CD4-positive, alpha-beta T cell treated with Interleukin-21 for 1 hour (primary cell): ENCODE measurements at places on chromosomes 16 and 17.

DNA sequence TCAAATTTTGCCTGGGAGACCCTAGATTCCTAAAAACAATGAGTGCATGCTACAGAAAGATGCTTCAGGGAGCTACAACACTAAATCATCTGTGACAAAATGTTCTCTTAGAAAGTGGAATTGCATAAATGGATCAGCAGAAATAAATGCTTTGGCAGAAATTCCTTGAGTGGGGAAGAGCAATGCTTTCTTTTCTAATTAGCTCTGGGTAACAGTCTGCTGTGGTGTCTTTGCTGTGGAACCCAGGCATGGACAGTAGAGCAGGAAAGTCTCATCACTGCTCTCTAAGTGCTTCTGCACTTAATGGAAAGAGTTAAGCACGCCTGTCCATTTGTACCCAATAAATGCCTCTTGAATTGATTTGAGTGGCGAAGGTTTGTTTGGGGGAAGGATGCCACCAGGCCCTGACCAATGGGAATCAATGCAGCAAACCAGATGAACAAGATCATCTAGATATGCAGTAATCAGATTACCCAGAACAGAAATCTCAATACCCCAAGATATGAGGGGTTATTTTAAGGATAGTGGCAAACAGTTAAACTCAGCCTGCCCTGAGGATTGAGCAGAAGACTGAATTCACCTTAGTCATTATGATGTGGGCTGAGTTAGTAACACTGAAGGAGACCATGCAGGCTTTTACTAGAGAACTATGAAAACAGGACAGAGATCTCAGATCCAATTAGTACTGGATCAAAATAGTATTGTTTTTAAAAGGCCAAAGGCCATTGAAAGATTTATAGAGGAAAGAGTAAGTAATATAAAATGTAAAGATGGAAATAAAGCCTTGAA lies 13.6 kb downstream of the HLF start:
- DNase-seq = no peak

- DNase-seq = peak; percentile 72
These were observed 46.3 kb upstream of the ICAM2 start for GRCh38 chr17:64066716-64067115.

DNA sequence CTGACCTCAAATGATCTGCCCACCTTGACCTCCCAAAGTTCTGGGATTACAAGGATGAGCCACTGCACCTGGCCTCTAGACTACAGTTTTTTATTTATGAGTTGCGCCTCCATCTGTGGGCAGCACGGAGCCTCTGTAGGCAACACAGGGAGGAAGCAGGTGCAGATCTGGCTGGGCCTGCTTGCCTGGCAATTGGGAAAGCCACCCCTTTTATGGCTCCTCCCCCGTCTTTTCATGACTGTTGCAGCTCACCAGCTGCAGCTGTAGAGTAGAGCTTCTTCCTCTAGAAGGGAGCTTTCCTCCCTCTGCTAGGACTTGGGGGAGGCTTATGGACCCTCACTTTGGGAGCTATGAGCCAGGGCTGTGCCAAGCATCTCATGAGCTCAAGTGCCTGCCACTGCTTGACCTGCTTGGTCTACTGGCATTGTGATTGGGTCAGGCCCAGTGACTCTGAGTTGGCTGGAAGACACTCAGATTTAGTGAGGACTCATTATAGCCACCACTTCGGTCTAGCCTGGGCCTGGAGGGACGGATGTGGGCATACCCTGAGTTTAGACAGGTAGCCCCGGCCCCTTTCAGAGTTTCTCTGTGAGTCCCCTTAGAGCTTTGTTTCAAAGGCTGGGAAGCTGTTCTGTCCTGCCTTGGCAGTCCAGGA lies 6.9 kb upstream of the SLC7A6 start:
- DNase-seq = no peak

- no peak for DNase-seq
These were observed 99.9 kb upstream of the CCL2 start for GRCh38 chr17:34154961-34155730.

DNA sequence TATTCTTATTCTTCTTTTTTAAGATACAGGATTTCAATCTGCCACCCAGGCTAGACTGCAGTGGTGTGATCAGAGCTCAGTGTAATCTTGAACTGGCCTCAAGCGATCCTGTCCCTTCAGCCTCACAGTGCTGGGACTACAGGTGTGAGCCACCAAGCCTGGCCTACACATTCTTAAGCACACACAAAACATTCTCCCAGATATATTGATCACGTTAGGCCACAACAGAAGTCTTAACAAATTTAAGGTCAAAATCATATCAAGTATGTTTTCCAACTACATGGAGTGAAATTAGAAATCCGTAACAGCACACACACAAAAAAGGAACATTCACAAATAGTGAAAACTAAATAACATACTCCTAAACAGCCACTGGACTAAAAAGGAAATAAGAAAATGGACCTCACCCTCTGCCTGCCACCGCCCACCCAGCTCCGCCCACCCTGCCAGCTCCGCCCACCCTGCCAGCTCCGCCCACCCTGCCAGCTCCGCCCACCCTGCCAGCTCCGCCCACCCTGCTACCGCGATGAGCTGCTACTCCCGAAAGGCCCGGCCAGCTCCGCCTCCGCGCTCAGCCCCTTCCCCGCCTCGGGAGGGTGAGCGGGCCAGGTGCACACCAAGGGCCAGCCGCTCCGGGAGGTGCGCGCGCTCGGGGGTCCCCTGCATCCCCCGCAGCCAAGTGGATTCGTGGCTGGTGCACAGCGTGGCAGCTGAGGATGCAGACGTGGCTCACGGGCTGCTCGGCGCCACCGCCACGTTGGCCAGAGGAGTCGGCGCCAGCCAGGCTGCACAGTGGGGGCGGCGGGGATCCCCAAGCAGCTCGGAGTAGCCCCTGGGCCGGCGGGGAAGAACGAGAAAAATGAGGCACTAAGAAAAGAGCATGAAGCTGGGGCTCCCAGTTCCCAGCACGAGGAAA lies 41.2 kb downstream of the C16orf87 start:
- DNase-seq = peak; percentile 89

DNA sequence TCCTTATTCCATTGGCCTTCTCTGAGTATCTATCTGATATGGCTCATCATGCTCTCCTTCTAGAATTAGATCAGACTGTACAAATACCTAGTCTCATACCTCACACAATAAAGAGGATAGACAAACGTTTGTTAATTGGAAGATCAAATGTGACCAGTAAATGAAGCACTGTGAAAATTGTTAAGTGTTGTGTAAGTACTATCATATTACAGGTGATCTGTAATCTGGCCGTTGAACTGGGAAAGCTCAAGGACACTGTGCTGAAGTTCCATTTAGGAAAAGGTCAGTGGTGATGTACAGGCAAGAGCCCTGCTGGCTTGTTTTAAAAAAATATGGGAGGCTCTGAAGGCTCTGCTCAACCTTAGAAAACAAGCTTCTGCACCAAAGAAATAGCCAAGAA lies 38.5 kb upstream of the CORO6 start:
- no peak for DNase-seq

- no peak for DNase-seq
These were observed 187.5 kb downstream of the TANC2 start for GRCh38 chr17:63153488-63153887.

DNA sequence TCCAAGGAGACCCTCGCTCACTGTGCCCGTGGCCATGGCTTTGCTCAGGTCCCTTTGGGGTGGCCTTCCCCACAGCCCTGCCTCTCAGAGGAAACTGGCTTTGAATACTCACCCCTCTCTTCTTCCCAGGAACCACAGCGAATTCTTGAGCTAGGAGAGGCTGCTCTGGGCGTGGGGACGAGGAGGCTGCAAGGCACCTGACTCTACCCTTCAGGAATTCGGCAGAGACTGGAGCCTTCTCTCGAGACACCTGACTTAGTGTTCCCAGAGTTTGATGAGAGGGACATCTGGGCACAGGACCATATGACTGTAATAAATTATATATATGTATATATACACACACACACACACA lies 6.2 kb downstream of the LLGL2 start:
- DNase-seq = no peak

DNA sequence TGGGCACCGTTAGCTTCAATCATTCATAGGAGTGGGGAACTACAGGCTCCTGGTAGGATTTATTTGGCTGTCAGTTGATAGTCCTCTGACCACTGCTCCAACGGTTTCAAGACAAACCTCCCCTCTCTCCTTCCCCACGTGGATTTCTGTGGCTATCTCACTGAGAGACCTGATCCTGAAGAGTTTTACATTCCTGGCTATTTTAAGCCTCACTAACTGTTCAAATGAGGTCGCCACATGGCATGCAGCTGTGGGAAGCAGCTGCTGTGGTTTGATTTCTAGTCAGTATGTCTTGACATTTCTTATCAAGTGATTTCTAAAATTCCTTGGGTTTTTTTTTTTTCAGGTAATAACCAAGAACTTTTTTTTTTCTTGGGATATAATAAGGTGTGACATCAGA lies 38.3 kb downstream of the CDK5R1 start:
- no peak for DNase-seq

DNA sequence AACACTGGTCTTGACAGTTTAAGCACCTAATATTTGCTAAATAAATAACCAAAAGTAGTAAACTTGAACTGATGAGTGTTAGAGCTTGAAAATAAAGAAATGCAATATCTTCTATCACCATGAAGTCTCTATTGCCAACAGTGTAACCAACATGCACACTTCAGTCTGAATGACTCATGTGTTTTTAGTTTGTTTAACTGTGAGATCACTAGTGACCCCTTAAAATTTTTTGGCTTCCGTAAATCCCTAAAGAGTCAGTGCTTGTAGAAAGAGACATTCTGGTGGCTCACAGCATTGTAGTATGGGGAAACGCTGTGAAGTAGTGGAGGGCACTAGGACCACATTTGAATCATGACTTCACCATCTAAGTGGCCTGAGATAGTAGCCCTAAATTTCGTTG lies 341.1 kb downstream of the PMP22 start:
- DNase-seq = no peak

DNA sequence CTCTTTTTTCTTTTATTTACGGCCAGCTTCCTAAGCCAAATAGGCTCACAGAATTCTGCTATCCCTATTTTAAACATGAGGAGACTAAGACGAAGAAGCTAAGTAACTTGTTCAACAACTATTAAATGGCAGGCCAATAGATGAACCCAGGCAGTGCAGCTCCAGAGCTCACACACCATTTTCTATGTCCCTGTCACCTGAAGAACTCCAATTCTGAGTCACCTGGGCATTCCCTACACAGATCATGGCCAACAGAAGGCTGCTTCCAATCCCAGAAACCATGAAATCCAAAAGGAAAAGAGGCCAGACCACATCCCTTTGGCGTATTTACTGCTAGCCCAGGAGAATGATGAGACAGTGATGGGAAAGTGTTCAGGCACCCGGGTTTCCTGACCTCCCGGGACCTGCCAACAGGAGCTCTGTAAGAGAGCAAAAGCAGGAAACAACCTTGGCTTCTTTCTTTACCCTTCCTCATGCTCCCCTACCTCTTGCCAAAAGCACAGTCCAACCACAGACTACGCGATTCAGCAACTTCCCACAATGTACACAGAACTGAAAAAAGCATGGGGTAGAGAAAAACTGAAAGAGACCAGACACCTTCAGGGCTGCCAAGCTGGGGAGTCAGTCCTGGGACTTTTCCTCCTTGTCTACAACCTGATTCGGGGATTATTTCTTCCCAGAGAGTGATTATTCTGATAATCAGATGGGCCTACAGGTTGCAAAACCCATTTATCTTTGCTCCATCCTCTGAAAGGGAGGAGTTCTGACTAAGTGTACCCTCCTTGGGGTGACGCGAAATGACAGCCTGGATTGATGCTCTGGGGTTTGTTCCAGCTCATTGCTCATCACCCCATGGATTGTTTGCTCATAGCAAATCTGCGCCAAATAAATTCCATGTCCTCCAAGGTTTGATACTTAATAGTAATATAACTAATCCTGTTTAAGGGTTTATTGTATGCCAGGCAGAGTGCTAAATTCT lies 47.8 kb upstream of the HAS3 start:
- no peak for DNase-seq

GRCh38 chr16:65878347-65878746 lies 488.1 kb upstream of the CDH5 start:
- no peak for DNase-seq

DNA sequence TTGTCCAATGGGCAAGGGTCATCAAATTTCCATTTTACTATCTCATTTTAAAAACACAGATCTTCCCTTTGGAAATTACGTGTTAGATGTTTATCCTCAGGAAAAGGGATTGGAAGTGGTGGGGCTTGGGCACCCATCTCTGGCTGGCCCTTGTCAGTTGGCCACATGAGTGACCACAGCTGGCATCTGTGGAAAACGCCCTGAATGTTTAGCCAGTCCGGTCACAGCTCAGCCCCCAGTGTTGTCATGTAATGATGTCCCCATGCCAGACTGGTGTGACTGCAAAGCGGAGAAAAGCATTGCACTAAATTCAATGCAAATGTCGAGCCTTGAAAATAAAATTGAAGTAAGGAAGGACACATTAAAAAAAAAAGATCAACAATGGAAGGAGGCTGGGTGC lies 53.0 kb downstream of the TMC6 start:
- no peak for DNase-seq

- no peak for DNase-seq
These were observed 23.1 kb downstream of the CDK5RAP3 start for GRCh38 chr17:47993964-47994363.

DNA sequence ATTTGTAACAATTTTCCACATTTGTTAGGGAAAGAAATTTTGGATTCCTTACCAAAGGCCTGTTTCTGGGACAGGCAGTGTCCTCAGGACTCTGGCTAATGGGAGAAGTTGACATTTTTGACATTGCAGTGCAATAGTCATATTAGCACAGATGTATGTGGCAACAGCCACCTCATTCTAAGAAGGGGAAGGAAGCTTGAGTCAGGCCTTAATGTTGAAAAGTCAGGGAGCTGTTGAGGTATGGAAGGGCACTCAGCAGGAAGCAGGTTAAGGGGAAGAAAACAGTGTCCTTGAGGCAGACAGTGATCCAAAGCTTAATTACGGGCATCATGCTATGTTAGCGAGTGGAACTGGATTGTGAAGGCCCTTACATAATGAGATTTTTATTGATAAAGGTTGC lies 20.9 kb downstream of the AKTIP start:
- no peak for DNase-seq

DNA sequence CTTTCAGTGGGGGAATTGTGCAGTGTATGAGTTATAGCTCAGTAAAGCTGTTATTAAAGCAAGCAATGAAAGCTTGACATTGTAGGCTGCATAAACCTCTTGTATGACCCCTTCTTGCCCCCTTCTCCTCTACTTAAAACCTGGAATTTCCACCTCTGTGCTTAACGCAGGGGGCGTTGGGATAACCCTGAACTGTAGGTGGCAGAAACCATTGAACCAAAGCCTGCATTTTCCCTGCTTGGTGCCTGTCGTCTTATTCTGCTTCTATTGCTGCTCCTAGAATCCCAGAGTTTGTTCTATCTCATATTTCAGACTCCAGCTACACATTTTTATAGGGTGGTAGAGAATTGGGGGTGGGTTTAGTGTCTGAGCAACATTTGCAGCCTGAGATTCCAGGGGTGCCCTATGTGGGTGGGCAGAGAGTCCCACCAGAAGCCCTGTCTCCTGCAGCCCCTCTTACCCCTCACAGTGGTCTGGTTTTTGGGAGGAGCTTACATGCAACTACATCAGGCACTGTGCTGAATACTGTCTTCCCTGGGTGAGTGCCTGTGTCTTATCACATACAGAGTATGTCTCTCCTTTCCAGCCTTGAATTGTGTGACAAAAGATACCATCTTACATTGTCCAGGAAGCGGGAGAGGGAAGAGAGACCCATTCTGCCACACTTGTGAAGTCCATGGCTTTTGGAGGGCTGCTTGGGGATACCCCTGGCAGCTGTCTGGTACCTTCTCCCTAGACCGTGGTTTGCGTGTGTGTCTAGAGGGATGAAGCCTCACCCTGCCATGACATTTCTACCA lies 407.7 kb upstream of the EEF2KMT start:
- DNase-seq = no peak
